ENCODE measurements at places on chromosomes 7 and 10.

- DNase-seq: peak; percentile 53
Observed at GRCh38 chr7:100079024-100079560, 2.4 kb downstream of the ZNF3 start.

DNA sequence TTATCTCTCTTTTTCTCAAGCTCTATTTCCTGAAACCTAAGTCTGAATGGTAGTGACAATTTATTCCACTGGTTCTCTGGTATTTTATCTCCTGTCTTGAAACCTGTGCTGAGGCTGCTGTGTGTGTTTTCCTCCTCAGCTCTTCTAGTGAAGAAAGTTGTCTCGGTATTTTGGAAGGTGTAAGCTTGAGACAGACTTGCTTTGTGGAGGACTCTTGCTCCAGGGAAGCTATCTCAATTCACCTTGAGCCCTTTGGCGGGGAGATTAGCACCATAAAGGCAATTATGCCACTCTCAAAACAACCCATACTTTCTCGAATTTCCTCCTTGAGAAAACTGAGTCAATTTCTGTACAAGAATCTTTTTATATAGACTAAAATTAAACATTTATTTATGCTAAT lies 141.6 kb downstream of the THSD7A start:
- no peak for DNase-seq

GRCh38 chr10:78336402-78336791 lies 302.7 kb downstream of the RPS24 start:
- no peak for DNase-seq

DNA sequence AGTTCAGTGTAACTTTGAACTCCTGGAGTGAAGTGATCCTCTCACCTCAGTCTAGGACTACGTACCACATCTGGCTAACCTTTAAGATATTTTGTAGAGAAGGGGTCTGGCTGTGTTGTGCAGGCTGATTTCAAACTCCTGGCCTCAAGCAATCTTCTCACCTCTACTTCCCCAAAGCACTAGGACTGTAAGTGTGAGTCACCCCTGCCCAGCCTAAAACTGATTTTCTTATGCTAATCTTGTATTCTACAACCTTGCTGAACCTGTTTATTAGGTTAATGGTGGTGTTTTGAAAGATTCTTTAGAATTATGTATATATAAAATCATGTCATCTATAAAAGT lies 58.0 kb downstream of the LCOR start:
- DNase-seq: no peak

DNA sequence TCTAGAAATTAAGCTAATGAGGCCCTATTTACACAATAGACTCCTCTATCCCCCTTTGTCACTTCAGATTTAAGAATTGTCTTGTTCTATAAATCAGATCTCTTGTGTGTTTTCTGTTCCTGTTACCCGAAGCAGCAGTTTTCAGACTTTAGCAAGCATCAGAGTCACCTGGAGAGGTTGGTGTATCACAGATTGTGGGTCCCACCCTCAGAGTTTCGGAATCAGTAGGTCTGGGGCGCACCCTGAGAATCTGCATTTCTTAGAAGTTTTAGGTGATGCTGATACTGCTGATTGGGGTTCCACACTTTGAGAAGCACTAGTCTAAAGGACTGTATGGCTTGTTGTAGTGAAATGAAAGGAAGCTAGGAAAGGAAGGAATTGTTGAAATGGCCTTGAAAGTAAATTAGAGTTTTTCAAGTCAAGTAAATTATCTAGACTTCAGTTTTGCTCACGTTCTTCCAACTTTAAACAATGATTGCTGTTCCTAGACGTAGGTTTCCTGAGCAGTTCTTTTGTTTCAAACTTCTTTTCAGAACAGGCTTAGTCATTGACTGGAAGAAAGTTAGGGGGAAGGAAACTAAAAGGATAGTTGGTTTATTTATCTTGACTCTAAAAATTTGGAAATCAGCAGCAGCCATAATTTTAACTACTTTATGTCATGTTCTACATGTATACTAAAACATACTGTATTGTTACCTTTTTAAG lies 15.7 kb downstream of the BPGM start:
- no peak for DNase-seq

DNA sequence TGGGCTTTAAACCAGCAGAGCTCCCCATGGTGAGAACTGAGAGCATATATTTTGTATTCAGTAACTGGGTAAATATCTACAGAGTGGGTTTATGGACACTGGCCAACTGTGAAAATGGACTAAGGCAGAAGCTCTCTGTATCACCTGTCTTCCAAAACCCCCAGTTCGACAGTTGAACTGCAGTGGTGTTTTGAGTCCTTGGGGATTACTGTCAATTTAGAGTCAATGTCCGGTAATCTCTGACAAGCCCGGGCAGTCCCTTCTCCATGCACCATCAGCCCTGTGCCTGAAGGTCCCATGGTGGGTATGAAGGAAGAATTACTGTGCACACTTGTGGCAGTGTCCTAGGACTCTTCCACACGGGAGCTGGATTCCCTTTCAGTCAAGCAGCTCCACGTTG lies 235.0 kb downstream of the CCSER2 start:
- DNase-seq: no peak

DNA sequence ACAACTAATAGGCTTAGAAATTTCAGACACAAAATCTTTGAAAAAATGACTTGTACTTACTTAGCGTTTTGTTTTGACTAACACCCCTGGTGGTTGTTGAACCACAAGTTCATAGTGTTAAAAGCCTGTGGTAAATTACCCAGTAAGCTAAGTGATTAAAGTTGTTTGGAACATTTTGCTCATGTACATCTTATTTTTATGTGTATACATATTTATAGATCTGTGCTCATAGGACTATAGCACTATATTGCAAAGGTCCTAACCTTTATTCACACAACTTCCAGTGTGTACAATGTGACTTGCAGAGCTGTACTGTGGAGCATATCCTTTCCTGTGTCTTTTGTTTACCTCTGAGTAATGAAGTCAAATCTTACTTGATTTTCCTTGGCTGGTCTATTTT lies 79.6 kb downstream of the BMPR1A start:
- DNase-seq: no peak

- DNase-seq: peak; percentile 26
Observed at GRCh38 chr10:79049931-79050895, 18.6 kb upstream of the ZMIZ1 start.

- DNase-seq: no peak
Observed at GRCh38 chr10:113825791-113826190, 28.1 kb downstream of the DCLRE1A start.

- DNase-seq: no peak
Observed at GRCh38 chr7:132059141-132059540, 502.7 kb upstream of the PODXL start.

DNA sequence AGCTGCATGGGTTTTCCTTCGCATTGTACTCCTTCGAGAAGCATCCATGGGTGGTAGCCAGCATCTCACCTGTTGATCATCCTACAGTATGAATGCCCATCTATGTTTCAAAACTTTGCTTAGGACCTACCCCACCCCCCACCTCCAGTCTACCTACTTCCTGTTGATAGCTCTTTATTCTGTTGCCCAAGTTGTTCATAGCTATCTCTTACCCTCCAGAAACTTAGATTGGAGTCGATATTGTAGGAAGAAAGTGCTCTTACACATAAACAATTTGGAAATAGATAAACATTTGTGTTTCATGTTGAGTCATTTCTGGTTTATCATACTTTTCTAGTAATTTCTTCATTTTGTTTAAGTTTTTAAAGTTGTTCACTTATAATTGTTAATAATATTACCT lies 90.1 kb downstream of the FAS start:
- DNase-seq: no peak

DNA sequence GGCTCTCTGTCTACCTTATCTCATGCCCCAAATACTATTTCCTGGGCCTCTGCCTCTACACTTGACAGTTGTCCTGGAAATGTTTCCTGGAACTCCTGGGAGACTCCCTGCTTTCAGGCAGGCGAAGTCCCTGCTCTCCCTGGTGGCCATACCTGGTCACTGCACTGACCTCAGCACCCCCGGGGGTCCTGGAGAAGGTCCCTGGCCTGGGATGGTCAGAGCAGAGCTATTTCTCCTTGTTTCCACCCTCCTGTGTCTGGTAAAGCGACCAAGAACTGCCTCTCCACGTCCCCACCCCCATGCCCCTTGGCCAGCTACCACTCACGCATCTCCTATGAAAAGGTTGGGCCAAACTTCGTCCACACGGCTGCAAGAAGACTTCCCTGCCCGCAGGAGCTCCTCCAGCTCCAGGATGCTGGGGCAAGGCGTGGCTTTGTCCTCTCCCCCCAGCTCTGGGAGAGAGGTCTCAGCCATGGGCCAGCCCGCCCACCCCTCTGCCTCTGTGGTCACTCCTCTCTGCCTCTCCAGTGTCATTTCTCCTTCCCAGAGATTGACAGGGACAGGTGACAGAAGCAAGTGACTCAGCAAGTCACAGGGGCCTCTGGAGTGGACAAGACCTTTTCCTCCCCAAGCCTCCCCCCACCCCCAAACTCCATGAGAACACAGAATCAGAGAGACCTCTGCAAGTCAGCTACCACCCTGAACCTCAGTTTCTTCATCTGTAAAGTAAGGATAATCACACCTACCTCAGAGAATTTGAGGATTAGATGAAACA lies 2.6 kb upstream of the SAMD8 start:
- no peak for DNase-seq

- DNase-seq: no peak
Observed at GRCh38 chr7:80387634-80388193, 124.2 kb downstream of the GNAT3 start.

DNA sequence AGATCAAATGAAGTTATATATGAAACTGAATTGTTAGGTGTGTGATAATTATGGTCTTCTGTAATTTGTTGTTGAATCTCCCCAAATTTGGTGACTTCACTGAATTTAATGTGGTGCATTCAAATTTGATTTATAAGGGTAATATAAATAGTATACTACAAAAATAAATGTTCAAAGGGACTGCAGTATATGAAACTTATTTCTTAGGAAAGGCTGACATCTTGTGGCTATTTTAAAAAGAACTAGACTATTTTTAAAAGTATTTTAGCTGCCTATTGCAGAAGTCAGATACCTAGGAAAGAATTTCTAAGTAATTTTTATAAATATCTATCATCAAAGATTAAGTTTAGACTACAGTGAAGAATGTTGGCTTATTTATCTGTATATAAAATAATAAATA lies 36.6 kb downstream of the ATRNL1 start:
- DNase-seq: no peak

DNA sequence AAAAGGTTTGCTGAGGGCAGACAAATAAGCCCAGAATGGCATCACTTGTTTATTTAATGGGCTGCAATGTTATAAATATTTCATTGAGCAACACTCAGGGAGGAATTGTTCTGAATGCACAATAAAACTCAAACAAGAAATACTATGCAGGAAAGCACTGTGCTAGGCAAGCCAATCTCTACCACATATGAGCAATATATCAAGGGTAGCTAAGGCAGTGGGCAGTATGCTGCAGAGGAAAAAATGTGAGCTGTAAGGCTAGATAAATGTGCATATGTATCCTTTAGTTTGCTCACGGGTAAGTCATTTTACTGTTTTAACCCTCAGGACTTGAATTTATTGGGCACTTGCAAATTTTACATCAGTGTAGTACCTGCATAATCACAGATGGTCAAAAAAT lies 349.6 kb downstream of the CDC14C start:
- no peak for DNase-seq

- no peak for DNase-seq
Observed at GRCh38 chr7:87129848-87130247, 22.4 kb upstream of the DMTF1 start.

DNA sequence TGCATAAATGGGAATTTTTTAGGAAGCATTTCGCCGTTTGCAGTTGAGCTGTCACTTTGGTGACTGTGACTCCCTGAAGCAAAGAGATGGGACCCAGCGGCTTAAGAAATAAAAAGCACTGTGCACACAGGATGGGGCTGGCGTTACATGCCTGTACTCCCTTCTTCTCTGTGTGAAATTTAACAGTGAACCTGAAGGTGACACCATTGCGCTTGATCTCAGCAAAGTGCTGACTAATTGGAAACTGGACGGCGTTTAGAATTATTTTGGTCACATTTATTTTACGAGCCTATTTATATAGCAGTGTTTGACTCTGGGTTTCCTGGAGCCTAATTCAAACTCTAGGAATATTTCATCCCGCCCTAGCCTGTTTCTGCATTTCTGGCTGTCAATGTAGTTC lies 146.2 kb downstream of the PAXIP1 start:
- DNase-seq: no peak

- DNase-seq: no peak
Observed at GRCh38 chr7:657565-658119, 68.9 kb upstream of the DNAAF5 start.

GRCh38 chr7:99740573-99741440 lies 5.8 kb upstream of the CYP3A7 start:
- DNase-seq: no peak

GRCh38 chr7:145543242-145543641 lies 573.4 kb upstream of the CNTNAP2 start:
- DNase-seq: no peak

- DNase-seq: no peak
Observed at GRCh38 chr7:101308245-101309085, 13.1 kb downstream of the IFT22 start.

GRCh38 chr10:91472911-91473310 lies 62.8 kb downstream of the HECTD2 start:
- DNase-seq: no peak

DNA sequence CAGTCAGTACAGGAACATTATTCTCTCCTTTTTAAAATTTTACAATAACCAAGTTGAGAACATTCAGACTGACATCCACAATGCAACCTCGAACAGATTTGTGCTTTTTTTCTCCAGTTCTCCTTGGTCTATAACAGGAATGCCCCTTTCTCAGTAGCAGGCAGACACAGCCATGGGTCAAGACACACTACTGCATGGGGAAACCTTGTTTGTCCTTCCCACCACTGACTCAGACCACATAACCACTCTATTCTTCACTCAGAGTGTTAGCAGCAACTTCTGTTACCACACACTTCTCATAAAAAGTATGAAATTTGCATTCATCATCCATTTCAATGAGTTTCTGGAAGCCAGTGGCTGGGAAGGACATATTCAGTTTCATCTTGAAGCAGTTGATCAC lies 421.7 kb downstream of the ADRA2A start:
- DNase-seq: no peak

DNA sequence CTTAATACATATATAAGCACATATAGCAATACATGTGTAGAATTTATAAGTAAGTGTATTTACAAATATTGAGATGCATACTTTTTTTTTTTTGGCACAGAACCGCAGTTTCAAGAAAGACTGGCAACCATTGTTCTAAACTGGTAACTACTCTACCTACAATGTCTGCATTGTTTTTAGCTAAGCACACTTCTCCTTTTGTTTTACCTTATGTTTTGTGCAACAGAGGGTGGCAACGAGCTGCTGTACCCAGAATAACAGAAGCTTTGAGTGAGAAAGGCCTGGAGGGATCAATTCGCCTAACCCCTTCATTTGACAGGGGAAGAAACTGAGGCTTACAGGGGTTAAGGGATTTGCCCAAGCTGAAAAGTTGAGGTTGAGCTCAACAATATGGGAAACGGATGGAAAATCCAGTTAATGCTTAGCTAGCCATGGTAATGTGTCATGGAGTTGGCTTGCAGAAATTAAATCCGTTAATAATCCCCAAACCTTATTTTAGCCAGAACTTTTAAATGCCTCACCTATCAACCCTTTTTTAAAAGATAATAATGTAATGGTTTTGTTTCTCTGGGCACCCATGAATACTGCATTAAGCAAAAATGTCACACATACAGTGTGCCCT lies 25.5 kb downstream of the FZD1 start:
- DNase-seq: no peak

Data from dorsolateral prefrontal cortex (tissue), 122 donors.